Adrenal gland (tissue), 19 donors: ENCODE measurements at places on chromosomes 2 and 18. TPM values are rescaled to one million over a fixed set of nuclear protein-coding genes. Genes with fewer than 3 reads are reported as not detected.

EN1 gene
- total RNA-seq, result not detected

LCT gene
- not detected for total RNA-seq

MRO gene
- 3.8 TPM for total RNA-seq

MTCL1 gene
- 1.5 TPM for total RNA-seq

RAX gene
- total RNA-seq, result not detected

DNMT3A gene
- total RNA-seq, result 32.0 TPM

CYS1 gene
- total RNA-seq, result 2.7 TPM

ERFE gene
- total RNA-seq, result not detected

GRB14 gene
- 41.8 TPM for total RNA-seq

SIX3 gene
- total RNA-seq, result not detected

ACMSD gene
- total RNA-seq, result not detected

COL4A4 gene
- 26.1 TPM for total RNA-seq

SMAD2 gene
- 102 TPM for total RNA-seq

TMEFF2 gene
- total RNA-seq, result 1.1 TPM

LAMA3 gene
- total RNA-seq, result 4.7 TPM

CDK15 gene
- total RNA-seq, result 0.14 TPM

ZNF892 gene
- total RNA-seq, result 2.6 TPM

ANKRD62 gene
- total RNA-seq, result not detected

LRRC30 gene
- total RNA-seq, result not detected

NFATC1 gene
- 5.5 TPM for total RNA-seq

PROKR1 gene
- not detected for total RNA-seq

SERPINB12 gene
- not detected for total RNA-seq

CD8A gene
- 4.4 TPM for total RNA-seq

OSR1 gene
- total RNA-seq, result 3.3 TPM

RBBP8 gene
- 11.9 TPM for total RNA-seq

ITGA4 gene
- 8.6 TPM for total RNA-seq

C2orf69 gene
- 12.5 TPM for total RNA-seq

FOXI3 gene
- total RNA-seq, result not detected

DSG1 gene
- not detected for total RNA-seq

NYAP2 gene
- under 0.01 TPM for total RNA-seq

SLC16A14 gene
- 9.5 TPM for total RNA-seq

CHST9 gene
- 0.14 TPM for total RNA-seq

ALPI gene
- total RNA-seq, result not detected

C1GALT1C1L gene
- 0.71 TPM for total RNA-seq

SERPINB11 gene
- not detected for total RNA-seq

DTNA gene
- 19.2 TPM for total RNA-seq

MARCO gene
- total RNA-seq, result 149 TPM

NPPC gene
- total RNA-seq, result not detected

TRABD2A gene
- total RNA-seq, result not detected

ABCG8 gene
- 0.19 TPM for total RNA-seq

LYPD6B gene
- 0.52 TPM for total RNA-seq
